ENCODE measurements at places on chromosomes 1 and 21.
A peak's percentile ranks its signal among the peaks of the same experiment; 100 is the strongest.

DNA sequence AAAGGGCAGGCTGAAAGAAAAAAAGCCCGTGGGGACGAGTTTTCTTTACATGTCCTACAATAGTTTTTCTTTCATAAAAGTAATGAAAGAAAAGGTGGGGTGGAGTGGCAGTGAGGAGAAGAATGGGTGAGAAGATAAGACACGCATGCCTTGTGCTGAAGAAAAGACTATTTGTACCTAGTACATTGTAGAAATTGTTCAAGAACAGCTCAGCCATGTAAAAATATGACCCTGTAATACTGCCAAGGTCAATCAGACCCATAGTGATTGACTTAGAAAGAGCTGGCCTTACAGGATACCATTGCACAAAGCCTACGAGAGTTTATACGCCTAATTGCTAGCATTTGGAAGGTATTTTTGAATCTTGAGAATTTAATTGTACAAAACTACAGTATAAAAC is 126.0 kb upstream of the NRIP1 start:
- DNase-seq: no peak

GRCh38 chr1:246427611-246428010 is 79.5 kb downstream of the SMYD3 start:
- DNase-seq: no peak

DNA sequence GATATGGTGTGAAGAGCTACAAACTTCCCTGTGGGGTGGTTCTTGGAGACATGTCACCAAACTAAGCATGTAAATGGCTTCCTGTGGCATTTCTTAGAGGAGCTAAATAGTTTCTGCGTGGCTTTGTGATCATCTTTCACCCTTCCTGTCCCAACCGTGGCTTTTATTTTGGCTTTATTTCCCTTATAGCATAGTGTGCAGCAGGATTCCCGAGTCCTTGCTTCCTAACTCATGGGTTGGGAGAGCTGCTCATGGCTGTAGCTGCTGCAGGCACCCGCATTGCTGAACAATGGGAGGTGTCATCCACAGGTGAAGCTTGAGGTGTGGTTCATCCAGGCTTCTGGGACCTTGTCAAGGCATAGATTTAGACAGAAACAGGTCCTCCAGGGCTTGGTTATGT is 192.0 kb downstream of the SDCCAG8 start:
- peak; percentile 21 for DNase-seq

DNA sequence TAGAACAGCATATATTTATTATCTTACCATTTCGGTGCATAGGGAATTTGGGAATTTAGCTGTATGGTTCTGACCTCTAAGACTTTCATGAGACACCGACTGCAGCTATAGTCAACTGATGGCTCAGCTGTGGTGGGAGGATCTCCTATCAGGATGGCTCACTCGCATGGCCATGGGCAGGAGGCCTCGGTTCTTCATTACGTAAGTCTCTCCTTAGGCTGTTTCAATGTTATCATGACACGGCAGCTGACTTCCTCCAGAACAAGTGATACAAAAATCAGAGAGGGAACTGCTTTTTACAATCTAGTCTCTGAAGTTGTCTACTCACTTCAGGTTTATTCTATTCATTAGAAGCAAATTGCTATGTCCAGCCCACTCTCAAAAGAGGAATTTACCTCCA is 13.3 kb upstream of the CAPN8 start:
- no peak for DNase-seq

GRCh38 chr1:234655328-234656069 is 45.5 kb upstream of the IRF2BP2 start:
- no peak for DNase-seq

DNA sequence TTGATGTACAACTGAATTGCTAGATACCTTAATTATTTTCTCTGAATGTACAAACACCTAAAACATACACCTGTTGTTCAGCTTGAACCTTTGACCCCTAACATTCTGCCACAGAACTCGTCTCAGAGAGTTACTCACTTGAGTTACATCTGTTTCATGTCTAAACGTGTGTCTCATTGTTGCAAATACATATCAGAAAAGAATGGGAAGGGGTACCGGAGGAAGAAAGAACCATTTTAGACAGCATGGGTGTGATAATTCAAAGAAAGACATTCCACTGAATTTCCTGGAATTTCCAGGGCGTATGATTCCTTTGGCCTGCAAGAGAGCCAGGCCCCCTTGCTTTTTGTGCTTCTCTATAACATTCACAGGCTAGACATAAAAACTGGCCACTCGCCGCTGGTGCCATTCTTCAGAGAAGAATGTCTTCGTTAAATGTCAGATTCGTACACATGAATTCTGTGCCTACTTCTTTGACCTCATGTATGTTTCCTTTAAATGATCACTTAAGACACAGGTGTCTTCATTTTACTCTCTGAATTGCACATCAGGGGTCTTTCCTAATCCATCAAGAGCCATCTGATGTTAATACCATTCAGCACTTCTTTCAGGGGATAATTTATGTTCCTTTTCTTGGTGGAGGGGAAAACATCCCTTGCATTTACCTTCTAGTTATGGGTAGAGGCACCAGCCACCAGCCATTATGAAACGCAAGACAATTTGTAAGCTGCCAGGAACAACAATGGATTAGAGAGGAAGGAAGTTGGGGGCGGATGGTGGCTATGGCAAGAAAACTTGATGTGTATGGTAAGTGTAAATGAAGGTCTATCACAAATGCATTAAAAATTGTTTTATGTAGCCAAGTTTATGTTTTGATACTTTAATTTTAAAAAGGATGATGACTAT is 12.7 kb downstream of the ATF3 start:
- no peak for DNase-seq

DNA sequence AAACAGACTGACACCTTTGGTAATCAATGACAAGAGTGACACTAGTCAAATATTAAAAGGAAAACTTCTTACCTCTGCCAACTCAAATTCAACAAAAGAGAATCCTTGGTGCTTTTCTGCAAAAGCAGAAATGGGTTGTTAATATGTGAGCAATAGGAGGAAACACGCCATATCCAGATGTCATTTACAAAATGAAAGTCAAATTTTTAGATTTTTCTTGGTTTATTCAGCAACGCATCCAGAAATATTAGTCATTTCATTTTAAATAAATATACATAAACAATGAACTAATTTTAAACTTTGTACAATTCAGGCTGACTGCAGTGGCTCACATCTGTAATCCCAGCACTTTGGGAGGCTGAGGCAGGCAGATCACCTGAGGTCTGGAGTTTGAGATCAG is 22.3 kb downstream of the PABPC4 start:
- no peak for DNase-seq

DNA sequence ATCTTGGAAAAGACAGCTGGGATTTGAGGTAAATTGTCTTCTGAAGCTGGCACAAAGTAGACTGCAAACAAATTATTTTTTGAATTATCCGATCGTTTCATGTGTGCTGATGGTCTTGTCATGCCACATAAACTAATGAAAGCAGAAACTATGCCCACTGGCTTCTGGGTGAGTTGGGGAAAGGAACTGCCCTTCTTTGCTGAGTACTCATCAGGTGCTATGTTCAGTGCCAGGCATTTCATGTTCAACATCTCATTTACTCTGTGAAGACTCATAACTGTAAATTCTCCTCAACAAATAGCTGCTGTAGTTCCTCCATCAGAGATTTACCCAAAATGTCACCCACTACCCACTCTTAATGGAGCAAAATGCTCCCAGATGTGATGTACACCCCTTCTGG is 1.2 kb downstream of the TRIT1 start:
- no peak for DNase-seq

- no peak for DNase-seq
Observed at GRCh38 chr1:227062306-227062705, 122.2 kb downstream of the COQ8A start.

GRCh38 chr1:206803221-206803730 is 31.0 kb upstream of the IL10 start:
- no peak for DNase-seq

DNA sequence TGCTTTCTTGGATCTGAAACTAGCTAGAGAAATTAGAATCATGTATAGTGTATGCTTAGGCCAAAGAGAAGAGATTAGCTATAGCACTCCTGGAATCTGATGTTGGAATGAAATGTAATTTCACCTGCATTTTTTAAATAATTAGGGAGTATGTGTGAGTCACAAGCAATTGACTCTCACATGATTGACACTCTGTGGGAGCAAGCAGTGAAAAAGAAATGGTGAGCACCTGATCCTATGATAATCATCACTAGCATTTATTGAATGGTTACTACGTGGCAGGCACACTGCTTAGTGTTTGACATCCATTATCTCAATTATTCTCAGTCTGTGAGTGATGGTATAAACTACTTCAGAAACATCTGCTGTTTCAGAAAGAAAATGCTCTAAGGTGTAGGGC is 176.6 kb downstream of the NRIP1 start:
- no peak for DNase-seq

DNA sequence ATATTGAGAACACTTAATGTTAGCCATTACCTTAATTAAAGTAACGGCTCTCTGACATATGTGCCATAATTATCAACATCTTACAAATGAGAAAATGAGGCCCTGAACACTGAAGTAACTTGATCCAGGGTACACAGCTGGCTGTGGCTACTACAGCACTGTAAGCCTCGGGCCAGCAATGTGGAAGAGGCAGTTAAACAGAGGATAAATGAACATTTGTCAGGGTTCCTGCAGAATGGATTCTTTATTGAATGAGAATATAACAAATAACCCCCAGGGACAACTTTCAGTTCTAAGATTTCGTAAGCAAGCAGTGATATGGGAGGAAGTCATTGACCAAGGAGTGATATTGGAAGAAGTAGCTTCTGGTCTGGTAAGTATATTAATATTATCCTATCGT is 70.5 kb upstream of the SCYL3 start:
- DNase-seq: no peak

DNA sequence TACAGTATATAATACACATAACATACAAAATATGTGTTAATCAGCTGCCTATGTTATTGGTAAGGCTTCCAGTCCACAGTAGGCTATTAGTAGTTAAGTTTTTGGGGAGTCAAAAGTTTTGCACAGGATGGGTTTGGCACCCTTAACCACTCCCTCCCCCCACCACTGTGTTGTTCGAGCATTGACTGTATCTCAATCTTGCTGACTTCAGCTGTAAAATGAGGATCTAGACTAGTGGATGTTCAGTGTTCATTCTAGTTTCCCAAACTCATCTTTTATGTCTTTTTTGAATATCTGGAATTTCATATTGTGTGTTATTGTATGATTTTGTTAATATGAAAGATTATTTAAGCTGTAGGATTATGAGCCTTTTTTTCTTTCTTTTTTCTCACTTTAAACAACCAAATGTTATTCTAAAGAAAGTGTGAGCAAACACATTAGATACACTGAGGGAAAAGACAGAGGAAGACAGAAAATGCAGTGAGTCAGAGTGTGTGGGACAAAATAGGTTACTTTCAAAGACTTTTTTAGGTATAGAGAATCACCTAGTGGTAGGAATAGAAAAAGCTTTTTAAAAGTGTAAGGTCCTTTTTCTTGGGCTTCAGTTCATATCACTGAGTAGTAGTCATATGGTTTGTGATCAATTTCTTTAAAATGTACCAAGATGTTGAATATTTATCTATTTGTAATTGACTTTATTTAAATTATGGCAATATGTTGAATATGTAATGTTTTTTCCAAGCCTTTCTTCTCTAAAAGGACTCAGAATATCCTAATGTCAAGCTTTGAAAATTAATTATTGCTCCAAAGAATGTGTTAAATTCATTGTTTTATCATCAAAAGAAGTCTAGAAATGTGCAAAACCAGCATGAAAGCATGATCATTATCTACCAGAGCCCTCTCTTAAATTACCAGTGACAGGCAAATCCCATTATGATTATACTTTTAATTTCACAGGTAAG is 17.9 kb upstream of the CENPF start:
- no peak for DNase-seq

DNA sequence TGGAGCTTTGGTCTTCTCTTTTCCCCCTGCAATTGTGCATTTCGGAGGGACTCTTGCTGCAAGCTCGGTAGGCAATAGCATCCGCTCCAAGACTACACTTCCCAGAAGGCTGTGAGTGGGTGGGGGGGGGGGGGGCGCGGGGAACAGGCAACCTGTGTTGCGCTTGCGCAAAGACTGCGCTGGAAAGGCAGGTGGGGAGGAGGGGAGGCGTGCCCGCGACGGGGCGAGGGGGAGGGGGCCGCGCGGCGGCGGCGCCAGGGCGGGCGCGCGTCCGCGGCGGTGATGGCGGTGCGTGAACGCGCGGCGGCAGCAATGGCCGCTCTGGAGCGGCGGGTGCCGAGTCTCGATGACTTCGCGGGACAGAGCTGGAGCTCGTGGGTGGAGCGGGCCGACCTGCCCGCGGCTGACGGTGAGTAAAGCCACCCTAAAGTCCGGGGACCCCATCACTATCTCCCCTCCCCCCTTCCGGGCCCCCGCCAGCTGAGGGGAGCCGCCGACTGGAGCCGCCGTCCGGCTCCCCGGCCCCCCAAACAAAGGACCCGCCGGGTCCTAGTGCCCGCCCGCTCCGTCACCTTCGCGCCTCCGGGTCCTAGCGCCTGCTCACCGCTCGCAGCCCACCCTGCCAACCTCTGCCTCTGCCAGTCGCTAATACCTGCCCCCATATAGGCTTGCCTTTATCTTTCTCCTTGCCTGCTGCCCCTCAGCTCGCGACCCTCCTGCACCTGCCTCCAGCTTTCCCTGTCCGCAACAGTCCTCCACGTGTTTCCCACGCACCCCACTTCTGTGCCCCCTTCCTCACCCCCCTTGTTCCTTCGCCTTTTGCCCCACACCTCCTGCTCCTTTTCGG is at the start of gene ATXN7L2:
Gene ATXN7L2 (plus strand): TSS at position 234 of the 847 bp plus-strand sequence. CDS start 49 bp downstream, at position 283.
- peak; percentile 87 for DNase-seq
